Stromal cell of bone marrow (primary cell): ENCODE measurements at places on chromosomes 2 and 18.

DNA sequence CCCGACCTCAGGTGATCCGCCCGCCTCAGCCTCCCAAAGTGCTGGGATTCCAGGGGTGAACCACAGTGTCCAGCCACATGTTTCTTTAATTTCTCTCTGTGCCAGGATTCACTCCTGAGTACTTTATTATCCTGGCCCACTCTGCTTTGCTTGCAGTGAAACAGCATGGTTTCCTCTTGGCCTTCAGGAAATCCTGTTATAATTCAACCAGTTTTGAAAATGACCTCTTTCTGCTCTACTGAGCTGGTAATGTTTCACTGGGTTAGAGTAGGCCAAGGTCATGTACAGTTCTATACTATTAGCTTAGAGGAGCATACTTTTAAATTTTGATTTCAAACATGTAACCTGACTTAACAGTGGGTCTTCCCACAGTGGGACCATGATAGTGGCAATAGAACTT is 90.6 kb upstream of the PELI1 start:
- no peak for DNase-seq

- DNase-seq = no peak
Measured at GRCh38 chr2:207810200-207810788, 40.6 kb upstream of the FZD5 start.

- DNase-seq = no peak
Measured at GRCh38 chr18:55422456-55423180, 165.4 kb downstream of the TCF4 start.

- no peak for DNase-seq
Measured at GRCh38 chr2:164066095-164066494, 330.3 kb upstream of the FIGN start.

DNA sequence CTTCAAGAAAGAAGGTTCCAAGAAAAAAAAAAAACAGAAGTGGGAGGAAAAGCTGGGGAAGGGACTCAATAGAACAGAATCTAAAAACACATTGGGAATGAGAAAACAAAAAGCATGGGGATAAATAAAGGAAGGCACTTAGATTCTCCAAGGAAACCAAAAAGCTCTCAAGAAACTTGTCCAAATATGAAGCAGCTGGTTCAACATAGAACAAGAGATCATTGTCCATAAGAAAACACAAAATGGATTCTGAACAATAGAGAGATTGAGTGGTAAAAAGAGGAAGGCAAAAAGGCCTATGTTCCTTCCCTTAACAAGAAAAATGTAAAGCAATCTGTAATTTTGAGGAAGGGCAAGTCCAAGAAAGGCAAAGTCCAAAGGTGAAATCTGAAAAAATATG is 32.9 kb upstream of the ALK start:
- DNase-seq = no peak

DNA sequence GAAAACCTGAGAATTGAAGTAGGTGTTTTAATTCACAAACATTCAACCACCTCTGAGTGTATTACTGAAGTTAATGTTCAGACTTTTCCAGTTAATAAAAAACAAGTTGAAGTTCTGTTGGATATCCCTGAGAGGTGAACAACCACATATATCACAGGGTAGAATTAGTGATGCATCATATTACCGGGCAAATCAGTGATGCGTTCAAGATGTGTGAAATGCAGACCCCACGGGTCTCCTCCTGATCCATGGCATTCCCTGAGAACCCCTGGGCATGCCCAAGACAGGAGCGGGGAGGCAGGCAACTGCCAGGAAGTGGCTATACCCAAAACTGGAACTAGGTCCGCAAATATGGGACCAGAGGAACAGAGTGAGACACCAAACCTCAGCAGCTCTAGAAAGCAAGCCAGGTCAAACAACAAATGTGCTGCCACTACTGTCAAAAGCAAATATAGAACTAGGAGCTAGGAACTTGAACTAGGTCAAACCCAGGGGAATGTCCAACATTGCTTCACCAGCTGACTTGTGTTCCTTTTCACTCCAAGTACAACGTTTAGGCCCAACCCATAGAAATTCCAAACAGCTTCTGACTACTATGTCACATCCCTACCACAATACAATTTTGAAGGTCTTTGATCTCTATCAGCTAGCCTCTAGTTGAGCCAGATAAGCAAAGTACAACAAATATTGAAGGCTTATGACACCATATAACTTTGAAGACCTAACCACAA is 20.2 kb downstream of the PSTPIP2 start:
- peak; percentile 53 for DNase-seq

DNA sequence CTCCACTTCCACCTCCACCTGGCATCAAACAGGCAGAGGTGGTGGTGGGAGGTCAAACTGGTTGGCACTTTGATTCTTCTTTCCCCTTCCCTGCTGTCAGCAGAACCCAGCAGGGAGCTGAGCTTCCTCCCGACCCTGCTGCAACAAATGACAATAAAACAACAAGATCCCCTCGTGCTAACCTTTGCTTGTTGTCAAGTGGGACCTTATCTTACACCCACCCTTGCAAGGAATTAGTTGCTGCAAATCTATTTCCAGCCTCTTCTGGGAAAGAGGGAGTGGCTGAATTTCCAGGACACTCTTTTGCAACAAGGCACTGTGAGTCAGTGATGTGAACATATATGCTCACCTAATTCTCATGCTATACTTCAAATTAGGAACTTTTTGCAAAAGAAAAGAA is 655.1 kb downstream of the DSC3 start:
- DNase-seq = no peak

DNA sequence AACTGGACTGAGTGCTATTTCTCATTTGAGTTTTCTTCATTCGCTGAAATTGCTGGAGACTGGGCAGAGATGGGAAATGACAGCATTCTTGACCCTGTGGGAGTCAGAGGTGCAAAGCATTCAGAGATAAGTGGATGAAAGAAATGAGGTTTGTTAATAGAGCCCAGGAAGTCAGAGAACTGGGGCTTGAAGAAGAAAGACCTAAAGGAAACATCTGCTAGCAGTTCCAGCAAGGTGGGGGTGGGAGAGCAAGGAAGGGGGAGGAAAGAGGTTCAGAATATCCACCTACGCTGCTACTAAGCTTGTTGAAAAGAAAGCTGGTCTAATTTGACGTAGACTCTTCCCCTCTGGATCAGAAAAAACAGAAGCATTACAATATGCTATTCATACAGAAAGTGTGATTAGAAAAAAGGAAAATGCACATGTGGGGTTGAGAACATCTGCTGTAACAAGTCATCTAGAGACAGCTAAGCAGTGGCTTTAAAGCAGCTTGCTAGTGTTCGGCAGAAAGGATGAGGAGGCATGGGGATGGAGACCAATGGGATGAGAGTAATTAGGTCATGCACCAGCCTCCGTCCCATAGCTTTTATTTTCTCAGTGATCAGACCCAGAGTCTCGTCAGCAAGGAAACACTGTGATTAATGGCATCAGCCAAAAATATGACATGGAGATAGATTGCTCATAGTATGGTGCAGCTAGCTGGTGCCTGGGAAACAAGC is 29.7 kb downstream of the NAB1 start:
- no peak for DNase-seq

- no peak for DNase-seq
Measured at GRCh38 chr2:162058973-162059668, 14.9 kb downstream of the DPP4 start.

GRCh38 chr2:187900021-187900420 is 345.8 kb upstream of the TFPI start:
- DNase-seq = no peak

GRCh38 chr2:235493775-235494715 is at the start of gene AGAP1:
AGAP1 (plus strand) TSS chr2:235494043.
- DNase-seq = peak; percentile 80

DNA sequence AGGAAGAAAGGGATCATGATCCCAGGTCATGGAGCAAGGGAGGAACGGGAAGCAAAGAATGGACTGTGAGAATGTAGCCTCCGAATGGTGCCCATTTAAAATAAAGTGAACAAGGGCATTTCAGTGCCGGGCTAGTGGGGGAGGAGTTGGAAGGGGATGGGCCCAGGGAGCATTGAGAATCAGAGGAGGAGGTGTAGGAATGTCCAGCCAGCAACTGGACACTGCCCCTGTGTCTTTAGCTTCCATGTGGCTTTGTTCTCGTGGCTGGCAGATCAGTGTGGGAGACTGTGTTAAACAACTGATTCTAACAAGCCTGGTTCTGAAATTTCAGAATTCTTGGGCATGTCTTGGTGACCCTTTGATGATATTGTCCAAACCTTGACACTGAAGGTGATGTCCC is 1.4 kb upstream of the RNF103 start:
- no peak for DNase-seq

- DNase-seq = no peak
Measured at GRCh38 chr2:175728032-175728431, 274.0 kb downstream of the LNPK start.

- no peak for DNase-seq
Measured at GRCh38 chr2:39120521-39120770, 405 bp downstream of the SOS1 start.
